Type B pancreatic cell (in vitro differentiated cells): ENCODE measurements at places on chromosomes 7 and 10. TPM values are rescaled to one million over a fixed set of nuclear protein-coding genes. Genes with fewer than 3 reads are reported as not detected.

DNA sequence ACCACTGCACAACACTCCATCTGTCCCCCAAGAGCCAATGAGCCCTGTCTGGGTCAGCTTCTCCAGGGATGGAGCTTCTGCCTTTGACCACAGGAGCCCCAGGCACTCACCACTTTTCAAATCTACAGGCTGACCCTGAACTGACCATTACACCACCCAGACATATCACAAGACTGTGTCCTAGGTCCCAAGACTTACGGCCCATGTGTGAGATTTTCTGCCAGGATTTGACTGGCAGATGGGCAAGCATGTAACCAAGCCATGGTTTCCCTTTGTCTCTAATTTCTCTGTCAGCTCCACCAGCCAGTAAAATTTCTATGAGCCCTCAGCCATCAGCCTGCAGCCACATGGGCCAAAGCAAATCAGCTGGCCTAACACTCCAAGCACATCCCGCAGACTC is 92.5 kb downstream of the SH3PXD2A start:
- no peak overlapping the region for H3K4me3 ChIP-seq
- H3K27ac ChIP-seq: no peak overlapping the region
- H3K36me3 ChIP-seq: peaks cover 5% of the 10 kb centered on the region
- H3K4me1 ChIP-seq: peaks cover 49% of the 10 kb centered on the region
- H3K27me3 ChIP-seq: peaks cover 3% of the 10 kb centered on the region

DNA sequence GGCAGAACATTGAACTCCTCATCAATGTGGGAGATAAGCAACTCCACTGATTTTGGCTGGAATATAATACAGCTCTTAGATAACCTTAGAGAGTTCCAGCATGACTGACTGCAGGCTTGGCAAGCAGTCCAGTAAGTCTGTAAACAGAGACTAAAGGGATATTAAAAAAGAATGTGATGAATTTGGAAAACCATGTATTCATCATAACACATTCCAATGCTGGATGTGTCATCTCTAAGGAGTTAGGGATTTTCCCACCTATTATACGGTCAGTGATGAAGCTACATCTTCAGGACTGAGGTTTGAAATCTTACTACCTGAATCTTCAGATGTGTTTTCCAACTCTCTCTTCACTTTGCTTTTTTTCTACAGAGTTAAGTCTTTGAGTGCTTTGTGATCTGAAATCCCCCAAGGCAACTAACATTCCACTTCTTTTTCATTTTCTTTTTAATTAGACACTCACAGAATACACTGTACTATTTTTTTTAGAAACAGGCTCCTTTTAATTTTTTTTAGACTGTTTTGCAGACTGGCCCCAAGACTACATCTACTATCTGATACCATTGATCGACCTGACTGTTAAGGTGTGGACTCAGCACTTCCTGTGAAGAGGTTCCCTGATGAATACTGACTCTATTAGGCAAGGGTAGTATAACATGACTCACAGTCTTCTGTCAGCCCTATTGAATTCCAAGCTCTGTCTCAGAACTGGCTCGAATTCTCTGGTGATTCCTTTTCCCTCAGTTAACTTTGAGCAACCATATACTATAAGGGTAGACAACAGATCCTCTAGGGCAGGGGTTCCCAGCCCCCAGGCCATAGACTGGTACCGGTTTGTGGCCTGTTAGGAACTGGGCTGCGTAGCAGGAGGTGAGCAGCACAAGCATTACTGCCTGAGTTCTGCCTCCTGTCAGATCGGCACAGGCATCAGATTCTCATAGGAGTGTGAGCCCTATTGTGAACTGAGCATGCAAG is 678.2 kb downstream of the GRM8 start:
- peak overlapping the region; percentile 19 for H3K27ac ChIP-seq
- H3K4me1 ChIP-seq: peaks cover 5% of the 10 kb centered on the region
- no peak for DNase-seq
- H3K4me3 ChIP-seq: no peak overlapping the region
- no peaks in the 10 kb centered on the region for H3K36me3 ChIP-seq

- H3K27ac ChIP-seq: no peak overlapping the region
- H3K4me1 ChIP-seq: peaks cover 3% of the 10 kb centered on the region
These were observed 25.5 kb downstream of the VIPR2 start for GRCh38 chr7:159119026-159119741.

The SFTPA1 gene
- total RNA-seq: 0.22 and 5.9 TPM in 2 replicates

The KEL gene
- total RNA-seq: 1.6 and 2.8 TPM in 2 replicates
